ENCODE measurements at places on chromosomes 12 and 14.
A peak's percentile ranks its signal among the peaks of the same experiment; 100 is the strongest.

DNA sequence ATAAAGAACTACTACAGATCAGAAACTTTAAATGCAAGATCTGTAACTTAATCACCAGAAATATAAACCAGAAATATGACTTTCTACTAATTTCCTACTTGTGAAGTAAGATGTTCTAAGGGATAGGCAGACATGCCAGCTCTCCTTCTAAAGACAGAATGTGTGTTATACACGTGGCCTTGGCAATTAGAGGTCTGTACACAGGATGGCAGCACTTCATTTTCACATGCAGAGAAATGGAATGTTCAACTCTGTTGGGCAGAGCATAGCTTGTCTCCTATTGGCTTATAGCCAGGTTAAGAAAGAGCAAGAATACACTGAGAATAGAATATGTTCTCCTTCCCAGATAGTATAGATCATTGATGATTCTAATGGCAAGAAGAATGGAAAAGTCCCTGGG, 403.8 kb downstream of the DAD1 start:
- peak; percentile 39 for DNase-seq

- peak; percentile 60 for DNase-seq
These were observed 12.3 kb upstream of the PARP11 start for GRCh38 chr12:3885277-3886094.

GRCh38 chr14:100780246-100780645, 45.7 kb upstream of the MEG3 start:
- DNase-seq = no peak

- DNase-seq = no peak
These were observed 14.8 kb upstream of the RIC8B start for GRCh38 chr12:106759526-106760183.

- DNase-seq = no peak
These were observed 39.4 kb downstream of the NCOR2 start for GRCh38 chr12:124527861-124528561.

- no peak for DNase-seq
These were observed 364.9 kb downstream of the GALC start for GRCh38 chr14:87628129-87628528.

DNA sequence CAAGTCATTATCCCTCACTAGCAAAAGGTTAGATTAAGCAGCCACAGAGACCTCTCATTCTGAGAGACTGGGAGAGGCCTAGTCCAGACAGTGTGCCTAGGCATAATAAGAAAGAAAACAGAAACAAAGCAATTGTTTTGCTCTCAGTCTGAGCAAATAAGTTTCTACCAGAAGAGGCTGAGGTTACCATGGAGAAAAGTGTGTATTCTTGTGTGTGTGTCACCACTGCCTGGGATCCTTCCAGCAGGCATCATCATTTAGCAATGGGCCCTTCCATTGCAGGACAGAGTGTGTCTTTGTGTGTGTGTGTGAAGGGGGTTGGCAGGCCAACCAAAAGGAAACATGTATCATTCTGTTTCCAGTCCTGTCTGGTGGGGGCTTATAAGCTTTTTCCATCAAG, 3.7 kb downstream of the EFS start:
- DNase-seq = no peak

DNA sequence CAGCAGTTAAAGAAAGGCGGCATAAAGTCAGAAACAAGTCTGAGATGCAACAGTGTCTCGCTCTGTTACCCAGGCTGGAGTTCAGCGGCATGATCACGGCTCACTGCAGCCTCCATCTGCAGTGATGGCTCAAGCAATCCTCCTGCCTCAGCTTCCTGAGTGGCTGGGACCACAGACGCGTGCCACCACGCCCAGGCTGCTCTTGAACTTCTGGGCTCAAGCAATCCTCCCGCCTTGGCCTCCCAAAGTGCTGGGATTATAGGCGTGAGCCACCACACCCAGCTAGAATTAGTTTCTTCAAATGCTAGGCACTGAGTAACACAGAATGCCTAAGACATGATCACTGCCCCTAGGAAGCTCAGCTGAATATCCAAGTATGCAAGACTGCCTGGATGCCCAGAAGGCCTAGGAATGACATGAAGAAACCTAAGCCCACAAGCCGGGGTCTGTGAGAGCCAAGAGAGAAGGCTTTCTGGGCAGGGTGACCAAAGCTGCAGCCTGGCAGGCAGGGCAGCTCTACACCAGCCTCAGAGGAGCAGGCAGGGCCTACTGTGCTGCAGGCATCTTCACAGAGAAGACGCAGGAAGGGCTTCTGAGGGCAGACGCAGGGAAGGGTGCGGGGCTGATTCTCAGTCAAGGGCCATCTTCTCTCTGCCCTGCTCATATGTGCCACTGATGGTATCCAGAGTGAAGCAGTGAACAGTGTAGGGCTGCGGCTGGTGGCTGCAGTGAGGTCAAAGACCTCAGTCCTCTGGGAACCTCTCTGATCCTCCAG, 4.3 kb upstream of the PPP2R5C start:
- DNase-seq = no peak

GRCh38 chr12:124920353-124920935, 6.0 kb upstream of the UBC start:
- DNase-seq = no peak

GRCh38 chr12:16330560-16330959, 16.9 kb upstream of the MGST1 start:
- DNase-seq = no peak

- no peak for DNase-seq
These were observed 88.9 kb downstream of the PRKD1 start for GRCh38 chr14:29838752-29839151.

- peak; percentile 57 for DNase-seq
These were observed 727 bp downstream of the LDHB start for GRCh38 chr12:21656905-21657325.

- DNase-seq = no peak
These were observed 92.3 kb upstream of the LMNTD1 start for GRCh38 chr12:25645427-25645826.

- no peak for DNase-seq
These were observed 51.7 kb upstream of the CORO1C start for GRCh38 chr12:108782971-108783370.

GRCh38 chr12:82695531-82695930, 8.8 kb downstream of the TMTC2 start:
- DNase-seq = no peak

DNA sequence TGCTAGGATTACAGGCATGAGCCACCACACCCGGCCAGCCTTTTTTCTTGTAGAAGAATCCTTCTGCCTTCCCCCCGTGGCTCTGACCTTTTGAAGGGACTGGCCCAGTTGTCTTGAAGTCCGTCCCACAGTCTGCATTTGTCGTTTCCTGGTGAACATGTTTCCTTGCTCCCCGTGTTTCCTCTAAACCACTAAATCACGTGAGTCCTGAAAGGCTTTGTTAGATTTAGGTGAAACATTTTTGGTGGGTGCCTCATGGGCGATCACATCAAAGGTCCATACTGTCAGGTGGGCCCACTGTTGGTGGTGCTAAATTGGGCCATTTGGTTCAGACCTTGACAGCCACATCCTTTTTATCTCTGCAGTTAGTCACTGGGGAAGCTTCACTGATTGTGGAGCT, 26.3 kb downstream of the MLXIP start:
- DNase-seq = no peak

DNA sequence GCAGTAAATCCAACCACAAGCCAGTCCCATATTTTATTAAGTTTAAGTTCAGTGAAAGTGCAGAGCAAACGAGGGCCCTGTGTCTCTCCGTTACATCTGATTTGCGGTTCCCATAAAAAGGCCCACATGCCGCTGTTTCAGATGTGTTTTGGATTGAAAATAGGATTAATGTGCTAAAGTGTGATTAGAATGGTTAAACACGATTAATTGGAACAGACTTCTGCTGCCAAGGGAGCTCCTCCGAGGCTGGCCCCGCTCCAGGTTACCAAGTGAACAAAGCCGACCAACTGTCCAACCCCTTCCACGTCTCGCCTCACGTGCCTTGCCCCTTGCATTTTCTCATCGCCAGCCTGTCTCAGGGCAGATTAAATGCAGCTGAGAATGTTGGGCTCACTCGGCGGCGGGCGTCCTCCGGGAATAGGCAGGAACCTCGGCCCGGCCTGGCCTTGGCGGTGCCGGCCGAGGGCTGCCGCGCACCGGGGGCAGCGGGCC, 166.5 kb upstream of the GSC start:
- no peak for DNase-seq

DNA sequence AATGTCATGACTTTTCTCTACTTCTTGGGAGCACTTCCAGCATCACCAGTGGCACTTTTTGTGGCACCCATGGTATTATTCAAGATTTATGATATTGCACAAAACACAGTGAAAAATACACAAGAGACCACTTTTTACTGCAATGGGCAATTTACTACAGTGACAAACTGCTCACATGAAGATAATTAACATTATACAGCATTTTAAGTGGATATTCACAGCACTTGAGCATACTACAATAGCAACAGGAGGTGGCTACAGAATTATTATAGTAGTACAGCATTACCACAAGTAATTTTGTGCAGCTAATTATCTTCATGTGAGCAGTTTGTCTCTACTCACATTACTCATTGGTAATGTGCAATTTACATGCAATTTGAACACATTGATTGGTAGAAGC, 18.3 kb downstream of the IL26 start:
- DNase-seq = no peak

DNA sequence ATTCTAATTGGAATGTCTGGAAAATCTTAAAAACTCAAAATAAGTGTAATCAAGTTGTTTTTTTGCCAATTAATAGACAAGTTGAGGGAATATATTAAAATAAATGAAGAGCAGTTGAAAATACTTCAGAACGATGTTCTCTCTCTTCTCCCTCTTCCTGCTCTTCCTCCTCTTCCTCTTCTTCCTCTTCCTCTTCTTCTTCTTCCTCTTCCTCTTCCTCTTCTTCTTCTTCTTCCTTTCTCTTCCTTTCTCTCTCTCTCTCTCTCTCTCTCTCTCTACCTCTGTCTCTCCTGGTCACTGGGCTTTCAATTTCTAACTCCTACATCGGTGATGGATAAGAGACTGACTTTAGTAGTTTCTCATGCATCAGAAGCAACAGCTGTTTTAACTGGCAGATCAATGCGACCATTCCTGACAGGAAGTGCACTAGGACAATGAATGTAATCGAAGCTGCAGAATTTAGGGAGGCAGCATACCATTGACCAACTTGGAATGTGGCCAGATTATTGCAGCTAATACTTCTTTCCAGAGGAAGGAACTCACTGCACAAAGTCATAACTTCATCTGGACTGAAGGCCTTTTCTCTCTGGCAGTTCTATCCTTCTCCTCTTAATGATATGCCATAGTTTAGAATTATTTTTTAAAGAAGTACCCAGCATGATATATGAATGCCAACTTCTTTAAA, 13.8 kb upstream of the TMTC2 start:
- no peak for DNase-seq

- no peak for DNase-seq
These were observed 239.1 kb upstream of the ARID2 start for GRCh38 chr12:45490232-45490881.

- peak; percentile 83 for DNase-seq
These were observed 239.1 kb downstream of the SSPN start for GRCh38 chr12:26434299-26435068.

- DNase-seq = no peak
These were observed 15.4 kb downstream of the ULK1 start for GRCh38 chr12:131909752-131910219.

DNA sequence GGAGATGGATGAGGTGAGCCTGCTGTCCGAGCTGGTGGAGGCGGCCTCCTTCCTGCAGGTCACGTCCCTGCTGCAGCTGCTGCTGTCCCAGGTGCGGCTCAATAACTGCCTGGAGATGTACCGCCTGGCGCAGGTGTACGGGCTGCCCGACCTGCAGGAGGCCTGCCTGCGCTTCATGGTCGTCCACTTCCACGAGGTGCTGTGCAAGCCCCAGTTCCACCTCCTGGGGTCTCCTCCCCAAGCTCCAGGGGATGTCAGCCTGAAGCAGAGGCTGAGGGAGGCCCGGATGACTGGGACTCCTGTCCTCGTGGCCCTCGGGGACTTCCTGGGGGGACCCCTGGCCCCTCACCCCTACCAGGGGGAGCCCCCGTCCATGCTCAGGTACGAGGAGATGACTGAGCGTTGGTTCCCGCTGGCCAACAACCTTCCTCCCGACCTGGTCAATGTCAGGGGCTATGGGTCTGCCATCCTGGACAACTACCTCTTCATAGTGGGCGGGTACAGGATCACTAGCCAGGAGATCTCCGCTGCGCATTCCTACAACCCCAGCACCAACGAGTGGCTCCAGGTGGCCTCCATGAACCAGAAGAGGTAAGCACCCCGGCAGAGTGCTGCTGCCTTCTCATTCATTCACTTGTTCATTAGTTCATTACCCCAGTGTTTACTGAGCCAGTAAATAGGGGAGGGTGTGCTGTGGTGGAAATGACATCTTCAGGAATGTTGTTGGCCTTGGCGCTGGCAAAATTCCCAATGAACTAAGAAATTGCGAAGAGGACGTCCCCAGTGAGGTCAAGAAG, 774 bp upstream of the MANSC4 start:
- DNase-seq = peak; percentile 24

DNA sequence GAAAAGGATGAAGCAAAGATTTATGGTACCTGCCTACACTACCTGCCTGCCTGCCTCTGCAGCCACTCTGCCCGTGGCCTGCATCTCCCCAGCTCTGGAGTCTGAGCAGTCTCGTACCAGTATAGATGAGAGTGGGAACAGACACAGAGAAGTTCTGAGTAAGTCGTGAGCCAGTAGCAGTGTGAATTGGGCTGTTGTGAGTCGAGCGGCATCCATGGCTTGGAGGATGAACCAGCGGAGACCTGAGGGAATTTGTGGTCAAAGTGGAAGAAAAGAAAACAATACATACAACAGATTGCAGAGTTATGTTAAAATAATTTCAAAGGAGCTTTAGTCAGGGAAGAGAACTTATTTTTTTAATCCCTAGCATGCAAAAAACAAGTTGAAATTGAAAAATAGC, 25.3 kb downstream of the C2CD5 start:
- no peak for DNase-seq

DNA sequence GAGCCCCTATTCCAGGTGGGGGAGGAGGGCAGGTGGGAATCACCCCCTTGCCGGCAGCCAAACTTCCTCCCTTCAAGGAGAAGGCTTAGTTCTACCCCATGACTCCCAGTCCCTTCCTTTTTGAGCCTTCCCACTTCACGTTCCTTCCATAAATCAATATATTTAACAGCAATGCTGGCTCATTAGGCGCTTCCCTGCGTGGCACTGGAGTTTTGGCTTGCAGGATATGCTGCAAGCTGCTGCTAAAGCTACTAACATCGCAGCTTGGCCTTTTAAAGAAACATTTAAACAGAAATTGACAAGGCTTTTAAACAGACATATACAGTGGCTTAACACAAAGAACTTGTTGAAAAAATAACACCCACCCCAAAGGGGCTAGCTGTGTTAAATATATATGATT, 308.0 kb upstream of the FKBP4 start:
- DNase-seq = no peak

DNA sequence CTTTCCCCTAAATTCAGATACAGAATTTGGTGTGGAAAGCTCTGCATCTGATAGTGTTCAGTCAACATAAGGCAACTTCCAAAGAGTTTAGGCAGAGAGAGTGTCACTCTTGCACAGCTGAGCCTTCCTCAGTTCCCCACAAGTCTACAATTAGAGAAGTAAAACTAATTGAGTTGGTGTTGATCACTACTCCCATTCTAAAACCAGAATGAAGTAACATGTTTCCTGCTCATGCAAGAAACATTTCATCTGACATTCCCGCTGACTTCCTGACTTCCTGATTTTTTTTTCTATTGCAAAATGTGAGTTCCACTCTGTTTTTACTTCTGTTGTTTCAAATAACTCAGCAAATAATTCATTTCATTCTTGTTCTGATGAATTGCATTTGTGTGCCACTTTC, 271.0 kb downstream of the ALG10B start:
- DNase-seq = no peak

Measured in ACHN (cell line).